ENCODE measurements at places on chromosomes 12 and 14. TPM values are rescaled to one million over a fixed set of nuclear protein-coding genes. Genes with fewer than 3 reads are reported as not detected.

GRCh38 chr12:49687941-49688340, 19.3 kb downstream of the FMNL3 start:
- DNase-seq = no peak

DNA sequence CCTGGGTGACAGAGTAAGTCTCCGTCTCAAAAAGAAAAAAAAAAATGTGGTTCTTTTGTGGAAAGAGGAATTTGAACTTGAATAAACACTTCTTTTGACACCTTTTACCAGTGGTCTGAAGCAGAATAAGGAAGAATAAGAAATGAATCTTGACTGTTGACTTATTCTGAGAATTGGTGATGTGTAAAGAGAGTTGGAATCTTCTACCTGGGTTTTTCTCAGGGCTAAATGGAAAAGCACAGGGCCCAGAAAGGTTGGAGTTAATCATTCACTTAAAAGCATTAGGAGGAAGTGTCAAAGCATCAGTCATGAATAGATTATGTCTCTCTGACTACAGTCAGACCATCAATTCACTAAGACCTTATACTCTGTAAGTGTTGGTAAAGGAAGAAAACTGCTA, 13.9 kb downstream of the PNMA1 start:
- DNase-seq = no peak

DNA sequence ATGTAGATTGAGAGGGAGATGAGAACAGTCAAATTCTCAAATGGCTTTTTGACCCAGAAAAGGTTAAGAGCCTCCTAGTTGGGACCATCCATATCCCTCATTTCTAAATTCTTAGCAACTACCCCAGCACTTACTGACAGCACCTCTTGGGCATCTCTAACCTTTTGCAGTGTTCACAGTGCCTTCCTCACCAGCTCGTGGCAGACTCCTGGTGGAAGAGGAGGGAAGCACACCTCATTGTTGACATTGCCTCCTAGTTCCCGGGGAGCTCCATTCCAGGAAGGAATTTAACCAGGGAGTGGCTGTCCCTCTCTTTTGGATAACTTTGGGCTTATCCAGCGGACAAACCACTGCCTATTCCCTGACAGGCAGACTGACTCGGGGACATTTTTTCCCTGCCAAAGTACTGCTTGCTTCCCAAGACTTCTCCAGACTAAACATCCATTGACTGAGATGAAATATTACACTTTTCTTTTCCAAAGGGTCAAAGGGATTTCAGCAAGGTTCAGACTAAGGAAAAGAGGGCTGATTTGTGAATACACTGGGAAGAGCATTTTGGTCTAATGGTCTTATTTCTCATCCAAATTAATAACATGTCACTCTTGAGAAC, 9.0 kb upstream of the OR6J1 start:
- peak; percentile 48 for DNase-seq

DNA sequence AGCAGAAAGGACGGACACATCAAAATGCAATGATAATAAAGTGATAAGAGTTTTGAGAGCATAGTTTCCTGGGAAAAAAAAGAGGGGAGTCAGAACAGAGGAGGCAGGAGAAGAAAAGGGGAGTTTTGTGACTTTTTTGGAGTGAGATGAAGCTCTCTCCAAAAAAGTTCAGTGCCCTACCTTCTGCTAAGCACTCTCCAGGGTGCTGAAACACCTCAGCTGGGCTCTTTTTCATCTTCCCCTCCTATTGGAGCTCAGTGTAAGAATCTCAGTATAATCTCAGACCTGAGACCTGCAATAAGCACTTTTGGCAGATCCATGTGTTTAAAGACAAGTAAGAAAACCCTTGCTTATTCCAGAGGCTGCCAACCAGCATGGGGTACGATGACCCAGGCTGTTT, 58.9 kb upstream of the SRRM4 start:
- peak; percentile 17 for DNase-seq

- DNase-seq = no peak
These were observed 23.4 kb upstream of the LRP6 start for GRCh38 chr12:12290206-12290605.

DNA sequence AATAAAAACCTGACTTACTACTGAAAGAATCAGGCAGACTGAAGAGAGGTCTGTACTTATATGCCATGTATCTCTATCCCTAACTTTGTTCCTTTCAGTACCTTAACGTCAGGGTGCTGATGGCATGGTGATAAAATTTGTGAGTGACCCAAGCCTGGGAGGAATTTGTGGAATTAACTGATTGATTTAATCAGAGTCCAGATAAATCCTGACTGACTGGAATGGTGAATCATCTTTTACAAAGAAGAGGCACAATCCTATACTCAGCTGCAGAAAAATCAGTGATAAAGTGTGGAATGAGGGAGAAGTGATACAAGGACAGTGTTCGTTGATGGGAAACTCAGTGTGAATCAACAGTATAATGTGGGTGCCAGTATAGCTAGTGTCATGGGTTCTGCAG, 3.7 kb downstream of the TDG start:
- no peak for DNase-seq

DNA sequence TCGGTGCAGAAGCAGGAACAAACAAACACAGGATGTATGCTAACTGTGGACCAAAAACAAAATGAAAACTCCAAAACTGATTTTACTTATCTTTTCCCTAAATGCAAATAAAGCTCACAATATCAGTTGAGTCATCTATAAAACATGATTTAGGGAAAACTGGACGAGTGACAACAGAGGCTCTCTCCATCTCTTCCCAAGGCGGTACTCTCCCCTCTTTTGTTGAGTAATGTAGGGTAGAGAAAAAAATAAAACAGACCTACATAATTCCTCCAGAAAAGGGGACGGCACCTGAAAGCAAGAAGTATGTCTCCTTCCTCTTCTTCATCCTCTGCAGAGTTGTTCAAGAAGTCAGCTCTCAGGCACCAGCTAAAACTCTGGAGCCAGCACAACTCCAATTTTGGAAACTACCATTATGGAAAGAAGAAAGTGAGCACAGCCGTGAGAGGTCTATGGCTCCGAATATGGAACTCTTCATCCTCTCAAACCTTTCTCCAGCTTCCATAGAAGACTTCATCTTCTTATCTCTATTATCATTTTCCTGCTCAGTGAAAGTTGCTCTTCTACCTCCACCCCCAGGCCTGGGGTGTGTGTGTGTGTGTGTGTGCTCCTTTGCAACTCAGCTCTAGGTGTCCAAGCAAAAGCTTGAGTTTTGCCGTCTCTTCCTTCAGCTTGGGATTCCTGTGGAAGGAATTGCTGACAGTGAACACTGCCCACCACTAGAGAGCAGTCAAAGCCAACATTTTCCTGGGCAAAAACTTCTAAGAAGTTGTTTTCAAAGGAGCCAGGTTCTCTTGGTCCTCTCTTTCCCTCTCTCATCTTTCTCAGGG, 155.4 kb downstream of the DIO2 start:
- peak; percentile 55 for DNase-seq

- DNase-seq = no peak
These were observed 17.0 kb upstream of the SLC2A13 start for GRCh38 chr12:40122842-40123241.

- DNase-seq = no peak
These were observed 7.7 kb downstream of the ZNF605 start for GRCh38 chr12:132948146-132949066.

GRCh38 chr14:24847568-24848095, 202.3 kb downstream of the STXBP6 start:
- DNase-seq = no peak

- DNase-seq = no peak
These were observed 72.1 kb upstream of the ST8SIA1 start for GRCh38 chr12:22406627-22407026.

DNA sequence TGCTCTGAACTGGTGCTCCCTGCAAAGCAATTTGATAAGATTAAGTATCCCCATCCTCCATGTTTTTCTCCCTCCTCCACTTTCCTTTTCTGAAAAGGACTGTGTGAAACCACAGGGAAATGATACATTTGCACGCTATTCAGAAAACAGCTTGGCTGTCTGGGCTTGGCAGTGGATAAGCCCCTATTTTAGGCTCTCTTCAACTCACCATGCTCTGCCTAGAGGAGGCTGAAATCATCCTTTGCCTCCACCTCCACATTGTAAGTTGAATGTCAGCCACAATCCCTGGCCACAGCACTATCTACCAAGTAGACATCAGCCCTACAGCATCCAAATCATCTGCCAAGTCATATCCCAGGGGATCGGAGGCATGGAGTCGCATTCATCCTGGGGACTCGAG, 642.3 kb downstream of the RPS29 start:
- no peak for DNase-seq

- no peak for DNase-seq
These were observed 6.1 kb downstream of the SPRING1 start for GRCh38 chr12:116731801-116732200.

- DNase-seq = no peak
These were observed 1162.1 kb downstream of the VRK1 start for GRCh38 chr14:97959251-97959650.

DNA sequence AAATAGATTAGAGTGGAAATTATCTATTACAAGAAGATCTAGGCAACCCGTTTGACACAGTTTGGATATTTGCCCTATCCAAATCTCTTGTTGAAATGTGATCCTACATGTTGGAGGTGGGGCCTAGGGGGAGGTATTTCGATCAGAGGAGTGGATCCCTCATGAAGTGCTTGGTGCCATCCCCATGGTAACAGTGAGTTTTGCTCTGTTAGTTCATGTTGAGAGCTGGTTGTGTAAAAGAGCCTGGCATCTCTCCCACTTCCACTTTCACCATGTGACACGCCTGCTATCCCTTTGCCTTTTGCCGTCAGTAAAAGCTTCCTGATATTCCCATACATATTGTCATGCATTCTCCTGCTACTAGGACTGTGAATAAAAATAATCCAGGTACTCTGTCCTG, 66.4 kb upstream of the FLRT2 start:
- no peak for DNase-seq

DNA sequence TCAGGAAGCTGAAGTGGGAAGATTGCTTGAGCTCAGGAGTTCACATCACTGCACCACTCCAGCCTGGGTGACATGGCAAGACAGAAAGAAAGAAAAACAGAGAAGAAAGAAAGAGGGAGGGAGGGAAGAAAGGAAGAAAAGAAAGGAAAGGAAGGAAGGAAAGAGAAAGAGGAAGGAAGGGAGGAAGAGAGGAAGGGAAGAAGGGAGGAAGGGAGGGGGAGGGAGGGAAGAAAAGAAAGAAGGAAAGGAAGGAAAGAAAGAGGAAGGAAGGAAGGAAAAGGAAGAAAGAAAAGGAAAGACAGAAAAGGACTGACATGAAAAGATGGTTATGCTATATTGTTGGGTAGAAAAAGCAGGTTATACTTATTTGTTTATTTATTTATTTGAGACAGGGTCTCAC, 3.9 kb downstream of the GLTP start:
- no peak for DNase-seq

The GYS2 gene
- polyA plus RNA-seq = 0.17 TPM

The KLRK1 gene
- polyA plus RNA-seq = 1.8 TPM

The CLEC1A gene
- 4.3 TPM for polyA plus RNA-seq

The NPC2 gene
- 320 TPM for polyA plus RNA-seq

The FAM90A1 gene
- 3.8 TPM for polyA plus RNA-seq

The SNAPC1 gene
- 12.4 TPM for polyA plus RNA-seq

The FAM234B gene
- 13.0 TPM for polyA plus RNA-seq

The AQP6 gene
- 21.1 TPM for polyA plus RNA-seq

The SOAT2 gene
- 1.6 TPM for polyA plus RNA-seq

The SIX1 gene
- polyA plus RNA-seq = 10.9 TPM
